Central memory CD8-positive, alpha-beta T cell (primary cell): ENCODE measurements at places on chromosomes 2 and 18.

GRCh38 chr2:28751956-28752630, 463 bp downstream of the PPP1CB start:
- no peak for DNase-seq

DNA sequence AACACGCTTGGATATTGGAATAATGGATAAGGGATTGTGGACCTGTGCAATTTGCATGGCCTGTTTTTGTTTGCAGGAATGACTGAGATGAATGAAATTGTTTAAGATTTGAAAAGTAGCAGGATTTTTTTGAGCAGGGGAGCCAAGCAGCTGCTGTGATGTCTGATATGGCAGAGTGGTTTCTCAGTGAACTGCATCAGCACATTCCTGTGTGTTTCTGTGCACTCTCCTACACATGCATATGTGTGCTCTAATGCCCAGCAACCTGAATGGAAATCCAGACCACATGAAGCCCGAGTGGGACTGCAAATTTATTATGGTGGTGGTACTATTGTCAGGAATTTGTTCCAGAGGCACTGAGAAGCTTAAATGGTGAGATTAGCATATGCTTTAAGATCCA, 161.7 kb downstream of the PARD3B start:
- no peak for DNase-seq

- DNase-seq, result no peak
These were observed 83.1 kb downstream of the PTH2R start for GRCh38 chr2:208489687-208490086.

DNA sequence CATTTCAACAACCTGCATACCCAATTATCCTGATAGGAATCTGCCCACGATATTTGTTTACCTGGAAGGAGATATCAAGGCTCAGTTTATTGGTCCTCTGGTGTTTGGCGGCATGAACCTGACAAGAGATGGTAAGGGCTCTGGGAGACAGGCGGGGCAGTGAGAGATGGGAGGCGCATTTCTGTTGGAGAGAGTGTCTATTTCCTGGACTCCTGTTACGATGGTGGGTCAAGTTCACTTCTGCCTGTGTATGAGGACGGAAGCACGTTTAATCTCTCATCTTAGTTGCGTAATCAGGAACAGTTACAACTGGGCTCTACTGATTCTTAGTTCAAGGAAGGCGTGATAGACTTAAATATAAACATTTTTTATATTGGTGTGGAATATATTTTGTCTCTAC, 8.9 kb downstream of the PDCL3 start:
- no peak for DNase-seq

- DNase-seq, result no peak
These were observed 50.6 kb upstream of the ZEB2 start for GRCh38 chr2:144570566-144570965.

DNA sequence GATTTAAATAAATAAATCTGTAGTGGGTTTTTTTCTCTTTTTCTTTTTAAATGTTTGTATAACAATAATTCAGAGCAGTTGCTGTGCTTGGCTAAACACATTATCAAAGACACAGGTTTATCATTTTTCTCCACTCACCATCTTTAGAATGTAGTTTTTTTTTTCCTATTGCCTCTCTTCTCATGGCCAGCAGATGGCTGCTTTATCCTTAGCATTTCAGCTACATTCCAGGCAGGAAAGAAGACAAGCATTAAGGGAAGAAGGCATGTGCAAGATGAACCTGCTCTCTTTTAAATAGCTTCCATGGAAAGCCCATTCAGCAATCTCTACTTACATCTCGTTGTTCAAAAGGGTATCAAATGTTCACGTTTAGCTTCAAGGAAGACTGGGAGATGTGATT, 42.6 kb downstream of the ARHGAP15 start:
- no peak for DNase-seq

DNA sequence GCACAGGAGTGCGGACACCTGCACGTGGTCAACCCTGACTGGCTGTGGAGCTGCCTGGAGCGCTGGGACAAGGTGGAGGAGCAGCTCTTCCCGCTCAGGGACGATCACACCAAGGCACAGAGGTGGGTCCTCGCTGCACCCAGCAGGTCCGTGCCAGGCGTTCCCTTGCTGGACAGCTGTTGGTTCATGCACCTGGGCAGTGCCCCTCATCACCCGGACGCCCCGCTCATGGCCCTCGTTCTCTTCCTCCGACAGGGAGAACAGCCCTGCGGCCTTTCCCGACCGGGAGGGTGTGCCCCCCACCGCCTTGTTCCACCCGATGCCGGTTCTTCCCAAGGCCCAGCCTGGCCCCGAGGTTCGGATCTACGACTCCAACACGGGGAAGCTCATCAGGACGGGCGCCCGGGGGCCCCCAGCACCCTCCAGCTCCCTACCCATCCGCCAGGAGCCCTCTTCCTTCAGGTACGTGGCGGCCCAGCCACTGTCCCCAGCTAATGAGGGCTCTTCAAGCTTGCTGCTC, 38.0 kb downstream of the CTDP1 start:
- DNase-seq, result no peak

DNA sequence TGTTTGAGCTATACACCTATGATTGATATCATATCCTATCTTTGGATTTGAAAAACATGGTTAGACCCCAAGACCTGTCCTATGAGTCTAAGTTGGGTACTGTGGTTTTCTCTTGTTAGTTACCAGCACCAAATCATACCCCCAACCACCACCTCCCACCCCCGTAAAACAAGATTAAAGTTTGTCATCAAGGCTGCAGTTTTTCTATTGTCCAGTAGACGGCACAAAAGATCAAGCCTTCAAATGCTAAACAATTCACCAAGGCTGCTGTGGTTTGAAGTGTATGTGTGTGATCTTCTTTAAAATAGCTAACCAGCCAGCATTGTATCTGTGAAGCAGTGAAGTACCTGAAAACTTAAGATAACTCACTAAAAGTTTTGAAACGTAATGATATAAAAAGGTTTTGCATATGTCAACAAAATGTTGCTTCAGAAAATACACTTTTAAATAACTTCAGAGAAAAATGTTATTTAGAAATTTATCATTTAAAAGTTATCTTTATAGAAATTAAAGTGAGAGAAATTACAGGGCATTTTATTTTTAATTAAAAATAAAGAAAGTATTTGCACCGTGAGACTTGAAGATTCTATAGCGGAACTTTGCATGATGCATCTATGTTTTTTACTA, 5.8 kb upstream of the MEIS1 start:
- DNase-seq, result no peak

DNA sequence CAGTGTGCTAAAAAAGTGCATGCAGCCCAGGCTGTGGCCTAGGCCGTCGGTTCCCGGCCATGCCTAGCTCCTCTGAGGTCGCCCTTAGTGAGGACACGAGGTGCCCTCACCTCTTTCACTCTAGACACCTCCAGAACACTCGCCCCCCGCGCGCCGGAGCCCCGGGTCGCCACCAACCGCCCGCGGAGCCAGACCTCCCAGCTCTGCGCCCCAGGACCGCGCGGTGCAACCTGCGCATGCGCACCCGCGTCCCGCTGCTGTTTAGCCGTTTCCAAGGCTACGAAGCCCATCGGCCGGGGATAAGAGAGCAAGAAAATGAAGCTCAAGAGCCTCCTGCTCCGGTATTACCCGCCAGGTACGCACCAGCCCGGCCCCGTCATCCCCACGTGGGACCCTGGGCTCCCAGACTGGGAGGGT, at the start of gene DAW1:
DAW1 (plus strand) TSS at position 257 of the 417 bp plus-strand sequence; CDS start at position 316, 59 bp downstream.
- no peak for DNase-seq

GRCh38 chr2:152620208-152620607, 97.1 kb downstream of the PRPF40A start:
- DNase-seq, result no peak

DNA sequence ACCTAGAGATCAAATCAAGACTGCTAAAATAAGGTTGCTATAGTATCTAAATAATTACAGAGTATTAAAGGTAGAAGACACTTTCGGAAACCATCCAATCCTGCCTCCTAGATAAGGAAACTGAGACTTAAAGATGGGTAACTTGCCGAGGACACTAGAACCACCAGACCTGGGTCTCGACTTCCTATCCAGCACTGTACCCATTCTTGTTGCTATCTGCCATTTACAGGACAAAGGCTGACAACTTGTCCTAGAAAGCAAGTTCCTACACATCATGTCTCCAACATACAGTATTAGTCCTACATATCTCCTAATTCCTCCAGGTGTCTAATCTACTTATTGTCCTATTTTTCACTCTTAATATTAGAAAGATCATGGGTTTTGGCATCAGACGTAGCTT, 37.7 kb downstream of the TRAK2 start:
- no peak for DNase-seq

GRCh38 chr2:230899786-230900185, 25.3 kb downstream of the GPR55 start:
- no peak for DNase-seq

DNA sequence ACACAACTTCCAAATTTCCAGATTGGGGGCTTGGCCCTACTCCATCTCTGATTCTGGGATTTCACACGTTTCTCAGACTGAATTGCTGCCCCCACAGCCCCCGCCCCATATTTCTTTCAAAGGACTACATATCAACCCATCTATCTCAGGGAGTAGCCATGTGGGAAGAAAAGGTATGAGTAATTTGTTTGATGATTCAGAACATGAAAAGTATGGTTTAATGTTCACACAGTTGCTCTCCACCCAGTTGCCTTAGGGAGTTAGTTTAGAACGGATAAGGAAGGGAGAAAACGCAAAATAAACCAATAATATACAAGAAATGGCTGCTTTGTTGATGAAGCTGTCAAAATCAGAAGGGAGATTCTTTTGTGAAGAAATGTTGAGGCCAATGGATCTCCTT, 145.1 kb downstream of the PIEZO2 start:
- no peak for DNase-seq

- no peak for DNase-seq
These were observed 36.2 kb downstream of the POU3F3 start for GRCh38 chr2:104889960-104890684.

DNA sequence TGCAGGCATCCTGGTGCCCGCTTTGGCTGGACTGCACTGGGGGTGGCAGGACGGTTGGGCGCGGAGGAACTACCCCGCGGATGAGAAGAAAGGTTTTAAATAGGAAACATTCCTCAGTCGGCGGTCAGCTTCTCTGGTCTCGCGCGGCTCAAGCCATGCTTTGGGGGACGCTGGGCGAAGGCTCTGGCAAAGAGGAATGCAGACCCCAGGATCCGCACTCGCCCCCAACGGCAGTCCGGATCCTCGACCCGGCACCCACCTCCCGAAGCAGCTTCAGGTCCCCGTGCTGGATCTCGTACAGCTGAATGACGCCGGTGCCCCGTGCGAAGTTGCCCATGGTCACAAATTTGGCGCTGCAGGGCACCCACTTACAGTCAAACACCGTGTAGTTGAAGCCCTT, 686 bp upstream of the PNO1 start:
- peak; percentile 15 for DNase-seq

GRCh38 chr2:215451012-215451756, 15.3 kb upstream of the FN1 start:
- DNase-seq, result no peak

DNA sequence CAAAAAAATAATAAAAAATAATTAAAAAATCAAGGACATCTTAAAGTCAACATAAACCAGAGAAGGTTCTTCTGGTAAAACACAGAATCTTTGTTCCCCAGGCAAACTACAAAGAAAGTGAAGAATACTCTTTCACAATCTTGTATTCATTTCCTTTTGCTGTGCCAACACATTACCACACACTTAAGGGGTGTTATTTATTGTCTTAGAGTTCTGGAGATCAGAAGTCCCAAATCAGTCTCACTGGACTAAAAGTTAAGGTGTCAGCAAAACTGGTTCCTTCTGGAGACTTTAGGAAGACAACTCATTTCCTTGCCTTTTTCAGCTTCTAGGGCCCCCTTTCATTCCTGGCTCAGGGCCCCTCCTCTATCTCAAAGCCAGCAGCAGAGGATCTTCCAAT, 12.2 kb upstream of the CAB39 start:
- no peak for DNase-seq

- no peak for DNase-seq
These were observed 3.6 kb downstream of the SCRN3 start for GRCh38 chr2:174399171-174399570.
